Stimulated activated CD8-positive, alpha-beta memory T cell treated with anti-CD3 and anti-CD28 coated beads, Interleukin-2, amount 100 ng/mL, for 48 hours (primary cell): ENCODE measurements at places on chromosomes 3 and 15.

GRCh38 chr3:12896063-12896985, 55.0 kb upstream of the RPL32 start:
- no peak for DNase-seq

GRCh38 chr3:121736112-121736511, 13.4 kb downstream of the GOLGB1 start:
- DNase-seq = no peak

DNA sequence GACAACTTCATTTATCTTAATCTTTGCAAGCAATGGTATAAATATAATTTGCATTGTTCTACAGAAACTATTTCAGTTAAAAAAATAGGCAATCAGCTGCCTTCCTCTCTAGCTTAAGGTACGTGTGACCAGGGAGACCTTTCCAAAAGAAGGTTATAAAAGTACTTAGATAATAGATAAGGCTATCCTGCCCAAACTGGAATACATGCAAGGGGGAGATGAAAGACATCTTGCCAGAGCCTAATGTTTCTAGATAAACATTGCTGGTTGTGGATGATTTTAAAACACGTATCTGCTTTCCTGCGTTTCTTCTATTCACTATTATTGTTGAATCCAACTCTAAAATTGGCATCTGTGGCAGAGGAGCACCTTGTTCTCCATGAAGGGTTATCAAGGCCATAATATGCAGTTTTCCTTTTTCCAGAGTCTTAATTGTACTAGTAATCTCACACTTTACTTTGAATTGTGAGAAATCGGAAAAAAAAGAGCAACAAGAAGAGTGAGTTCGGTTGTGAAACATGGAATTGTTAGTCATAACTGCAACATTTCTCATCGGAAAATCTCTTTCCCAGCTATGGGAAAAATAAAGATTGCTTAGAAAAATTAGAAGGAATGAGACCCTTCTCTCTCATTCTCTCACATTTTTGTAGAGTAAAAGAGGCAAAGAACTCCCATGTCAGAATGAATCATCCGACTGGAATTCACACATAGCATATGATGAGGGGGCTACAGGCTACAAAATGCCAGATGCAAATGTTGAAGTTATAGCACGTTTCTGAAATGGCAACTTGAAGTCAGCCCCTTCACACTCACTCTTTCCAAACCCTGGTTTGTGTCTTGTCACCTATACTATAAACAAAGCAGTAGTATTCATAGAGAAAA, 936.1 kb upstream of the NR2F2 start:
- DNase-seq = no peak

GRCh38 chr3:66405701-66406091, 95.1 kb downstream of the LRIG1 start:
- no peak for DNase-seq

- no peak for DNase-seq
These were observed 531.6 kb downstream of the SHQ1 start for GRCh38 chr3:72316501-72317279.

DNA sequence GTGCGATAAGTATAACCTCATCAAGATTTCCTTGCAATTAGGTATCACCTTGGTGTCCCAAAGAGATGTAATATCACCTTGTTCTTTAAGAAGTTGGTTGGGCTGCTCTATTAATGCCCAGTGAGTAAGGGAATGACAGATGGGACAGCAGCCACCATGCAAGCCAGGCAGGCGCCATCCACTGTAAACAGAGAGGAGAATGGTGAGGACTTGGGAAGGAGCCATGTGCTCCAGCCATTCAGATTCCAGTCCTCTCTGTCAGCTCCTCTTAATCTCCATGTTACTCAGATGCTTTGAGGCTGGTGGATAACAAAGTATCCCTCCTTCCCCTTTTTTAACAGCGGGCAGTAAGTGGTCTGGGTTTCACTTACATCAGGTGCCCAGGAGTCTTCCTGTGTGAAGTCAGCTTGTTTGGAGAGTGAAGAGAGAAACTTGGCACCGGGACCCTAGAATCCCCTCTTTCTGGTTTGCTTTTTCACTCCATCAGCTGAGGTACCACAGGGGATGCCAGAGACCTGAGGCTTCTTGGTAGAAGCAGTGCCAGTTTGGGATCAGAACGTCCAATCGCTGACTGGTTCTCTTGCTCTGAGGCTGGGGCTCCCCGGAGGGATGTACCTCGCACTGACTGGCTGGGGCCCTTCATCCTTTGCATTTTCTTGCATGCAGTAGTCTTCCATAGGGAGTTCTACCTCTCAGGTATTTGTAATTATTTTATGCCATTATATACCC, 29.5 kb downstream of the SLCO3A1 start:
- DNase-seq = no peak

- DNase-seq = no peak
These were observed 4.9 kb downstream of the GALK2 start for GRCh38 chr15:49174902-49175301.

- no peak for DNase-seq
These were observed 51.7 kb downstream of the SPATA12 start for GRCh38 chr3:57112206-57112605.

GRCh38 chr15:31106495-31107300, 5.2 kb upstream of the TRPM1 start:
- DNase-seq = no peak
